ENCODE measurements at places on chromosomes 4 and X.
A peak's percentile ranks its signal among the peaks of the same experiment; 100 is the strongest.

- DNase-seq: peak; percentile 56
Measured at GRCh38 chr4:74374561-74375327, 9.8 kb downstream of the EREG start.

GRCh38 chrX:140949233-140949632 lies 53.2 kb upstream of the SPANXB1 start:
- no peak for DNase-seq

DNA sequence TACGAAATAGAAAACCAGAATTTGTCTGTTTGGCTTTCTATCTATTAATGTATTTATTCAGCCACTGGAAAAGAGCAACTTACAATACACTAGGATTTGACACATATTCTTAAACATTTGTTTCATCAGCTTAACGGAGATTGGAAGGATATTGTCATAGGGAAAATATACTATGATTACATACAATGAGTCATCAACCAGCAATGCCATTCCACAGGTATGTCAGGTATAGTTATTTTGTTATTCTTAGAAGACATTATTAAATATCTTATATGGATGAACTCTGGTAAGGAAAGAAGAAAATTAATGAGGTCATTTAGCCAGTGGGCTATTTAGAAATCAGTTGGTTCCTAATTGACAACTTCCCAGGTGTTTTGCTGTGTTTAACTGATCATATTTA lies 926.6 kb downstream of the STIM2 start:
- DNase-seq: no peak

- DNase-seq: no peak
Measured at GRCh38 chr4:138050601-138051000, 191.5 kb downstream of the SLC7A11 start.

DNA sequence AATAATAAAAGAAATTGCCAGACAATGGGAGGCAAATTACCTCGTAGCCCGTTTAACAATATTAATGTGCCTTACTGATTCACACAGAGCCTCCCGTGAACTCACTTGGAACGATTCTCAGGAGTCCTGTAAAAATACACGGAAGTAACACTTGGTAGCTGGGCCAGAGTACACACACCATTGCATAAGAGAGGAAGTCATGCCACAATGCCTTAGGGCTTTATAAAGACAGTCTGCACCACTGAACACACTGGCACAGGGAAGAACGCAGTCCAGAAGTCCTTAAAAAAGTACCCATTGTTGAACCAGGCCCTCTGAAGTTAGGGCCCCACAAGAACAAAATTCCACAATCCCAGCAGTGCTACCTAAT lies 15.1 kb downstream of the SLC2A9 start:
- DNase-seq: no peak

DNA sequence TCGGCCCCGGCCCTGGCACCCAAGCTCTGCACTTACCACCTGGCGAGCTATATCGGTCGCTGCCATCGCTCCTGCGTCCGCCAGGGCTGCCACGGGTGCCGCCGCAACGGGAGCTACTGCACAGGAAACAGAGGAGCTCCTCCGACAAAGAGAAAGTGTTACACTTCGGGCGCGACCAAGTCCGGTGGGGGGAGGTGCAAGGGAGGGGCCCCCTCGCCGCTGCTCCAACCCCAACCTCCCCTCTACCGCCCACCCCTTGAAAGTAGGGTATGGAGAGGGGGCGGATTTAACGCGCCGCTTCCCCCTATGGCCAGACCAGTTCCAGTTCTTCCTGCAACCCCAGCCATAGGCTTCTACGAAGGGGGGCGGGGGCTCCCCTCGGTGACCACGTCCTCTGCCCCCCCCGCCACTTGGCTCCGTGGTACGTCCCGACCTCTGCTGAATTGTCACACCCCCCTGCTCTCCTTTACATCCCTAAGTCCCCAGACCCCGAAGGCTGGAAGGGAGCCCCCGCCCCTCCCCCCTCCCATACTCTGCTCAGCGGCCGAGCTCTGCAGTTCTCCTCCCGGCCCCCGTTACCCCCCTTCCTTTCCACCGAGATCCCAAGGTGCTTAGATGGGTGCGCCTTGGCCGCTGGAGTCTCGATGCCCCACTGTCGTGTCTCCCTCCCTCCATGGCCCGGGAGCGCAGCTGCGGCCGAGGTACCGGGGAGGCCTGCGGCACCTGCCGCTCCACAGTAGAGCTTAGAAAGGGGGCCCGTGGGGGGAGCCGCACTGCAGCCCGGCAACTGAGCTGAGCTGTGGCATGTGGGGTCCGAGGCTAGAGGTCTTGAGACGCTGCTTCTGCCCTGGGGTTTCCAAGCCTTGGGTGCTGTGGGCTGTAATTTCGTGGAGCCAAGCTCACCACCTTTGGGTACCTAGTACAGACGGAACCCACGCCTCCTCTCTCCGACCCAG lies at the start of gene SEPTIN6:
SEPTIN6 (minus strand) TSS at position 129 of the 956 bp plus-strand sequence; CDS start at position 66, 63 bp downstream.
- DNase-seq: no peak

DNA sequence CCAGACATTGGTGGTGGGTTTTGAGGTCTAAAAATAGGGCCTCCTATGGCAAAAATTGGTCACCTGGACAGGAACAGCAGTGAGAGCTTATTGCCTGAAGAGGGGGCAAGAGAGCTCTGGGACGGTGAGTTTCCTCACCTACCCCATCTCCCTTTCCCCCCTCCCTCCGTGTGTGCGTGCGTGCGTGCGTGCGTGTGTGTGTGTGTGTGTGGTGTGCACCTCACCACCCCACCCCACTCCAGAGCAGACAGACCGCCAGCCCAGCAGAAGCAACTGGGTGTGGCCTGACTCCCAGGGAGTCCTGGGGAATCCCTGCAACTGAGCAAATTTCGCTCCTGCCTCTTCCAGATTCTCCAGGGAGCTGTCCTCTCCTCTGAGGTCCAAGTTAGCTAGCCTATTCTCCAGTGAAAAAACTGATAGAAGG lies 44.7 kb downstream of the PRPS1 start:
- DNase-seq: no peak

GRCh38 chr4:75434105-75434504 lies 80.1 kb downstream of the RCHY1 start:
- no peak for DNase-seq

DNA sequence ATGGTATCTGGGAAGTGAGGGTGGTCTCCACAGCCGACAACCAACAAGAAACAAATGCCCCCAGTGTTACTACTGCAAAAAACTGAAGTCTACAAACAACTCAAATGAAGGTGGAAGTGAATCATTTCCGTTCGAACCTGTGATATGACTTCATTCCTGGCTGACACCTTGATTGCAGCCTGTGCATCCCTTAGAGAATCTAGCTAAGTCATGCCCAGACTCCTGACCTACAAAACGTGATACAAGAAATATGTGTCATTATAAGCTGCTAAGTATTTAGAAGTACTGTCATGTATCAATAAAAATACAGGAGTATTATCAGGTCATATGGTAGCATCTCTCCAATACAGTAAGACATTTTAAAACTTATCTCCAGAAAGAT lies 959.7 kb upstream of the LCORL start:
- no peak for DNase-seq

DNA sequence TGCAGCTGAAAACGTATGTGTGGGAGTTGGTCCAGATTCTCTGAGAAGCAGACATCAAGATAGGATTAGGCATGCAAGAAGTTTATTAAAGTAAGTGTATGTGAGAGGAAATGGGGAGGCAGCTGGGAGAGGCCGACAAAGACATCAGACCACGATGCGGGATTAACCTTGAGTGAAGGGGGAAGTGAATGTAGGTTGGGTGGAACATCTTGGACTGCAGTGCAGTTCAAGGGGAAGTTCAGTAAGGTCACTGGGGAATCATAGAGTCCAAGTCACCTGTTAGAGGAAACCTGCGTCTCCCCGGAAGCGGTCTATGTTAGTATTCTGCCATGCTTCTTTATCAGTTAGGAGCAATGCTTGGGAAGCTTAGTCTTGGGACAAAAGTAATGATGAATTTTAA lies 22.0 kb downstream of the CXCL8 start:
- no peak for DNase-seq
